ENCODE measurements at places on chromosomes 5 and 9.

DNA sequence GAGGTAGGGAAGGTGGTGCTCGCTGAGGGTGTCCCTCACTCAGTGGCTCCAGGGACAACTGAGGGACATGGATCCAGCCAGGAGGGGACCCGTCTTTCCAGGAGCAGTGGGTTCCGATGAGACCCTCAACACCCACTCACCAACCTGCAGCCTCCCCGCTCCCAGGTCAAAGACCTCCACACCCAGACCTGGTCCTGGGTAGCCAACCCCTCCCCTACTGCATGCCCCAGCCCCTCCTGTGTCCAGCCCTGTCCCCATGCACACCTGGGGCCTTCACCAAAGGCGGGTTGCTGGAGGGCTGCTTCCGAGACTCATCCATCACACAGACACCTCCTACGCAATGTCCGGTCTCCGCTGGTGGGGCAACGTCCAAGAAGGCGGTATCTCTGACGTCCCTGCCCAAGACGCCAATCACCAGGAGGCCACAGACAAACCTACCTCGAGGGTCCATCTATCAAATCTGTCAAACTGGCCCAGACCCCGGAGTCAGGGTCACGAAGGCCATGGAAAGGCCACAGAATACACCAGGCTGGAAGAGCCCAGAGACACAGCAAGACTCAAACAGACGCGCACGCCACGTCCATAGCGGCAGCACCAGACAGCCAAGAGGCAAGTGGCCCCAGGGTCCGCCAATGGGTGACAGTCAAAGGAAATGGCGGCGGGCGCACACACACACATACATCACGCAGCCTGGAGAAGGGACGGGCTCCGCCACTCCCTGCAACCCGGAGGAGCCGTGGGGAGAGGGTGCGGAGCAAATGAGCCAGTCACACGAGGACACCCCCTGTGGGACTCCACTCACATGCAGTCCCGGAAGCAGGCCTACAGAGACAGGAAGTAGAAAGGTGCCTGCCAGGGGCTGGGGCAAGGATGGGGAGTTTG lies 10.8 kb downstream of the NACC2 start:
- DNase-seq, result no peak

GRCh38 chr5:172245703-172246125 lies 37.9 kb downstream of the UBTD2 start:
- DNase-seq, result no peak

GRCh38 chr5:7822449-7822848 lies 28.5 kb downstream of the CFAP90 start:
- DNase-seq, result no peak

GRCh38 chr5:16826379-16827125 lies 109.5 kb downstream of the MYO10 start:
- DNase-seq, result no peak

DNA sequence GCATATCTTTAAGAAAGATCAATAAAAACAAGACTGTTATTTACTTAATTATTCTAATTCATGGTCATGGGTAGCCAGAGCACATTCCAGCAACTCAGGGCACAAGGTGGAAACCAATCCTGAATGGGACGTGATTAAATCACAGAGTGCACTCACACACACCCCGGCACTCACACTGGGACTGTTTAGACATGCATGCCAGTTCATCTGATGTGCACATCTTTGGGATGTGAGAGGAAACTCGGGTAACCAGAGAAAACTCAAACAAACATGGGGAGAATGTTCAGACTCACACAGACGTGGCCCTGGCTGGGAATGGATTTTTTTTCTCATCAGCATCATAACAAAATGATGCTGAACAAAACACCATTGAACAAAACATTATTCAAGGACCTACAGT lies 29.4 kb downstream of the SMAD5 start:
- no peak for DNase-seq

- no peak for DNase-seq
Observed at GRCh38 chr5:151670953-151671636, 15.6 kb downstream of the SPARC start.

DNA sequence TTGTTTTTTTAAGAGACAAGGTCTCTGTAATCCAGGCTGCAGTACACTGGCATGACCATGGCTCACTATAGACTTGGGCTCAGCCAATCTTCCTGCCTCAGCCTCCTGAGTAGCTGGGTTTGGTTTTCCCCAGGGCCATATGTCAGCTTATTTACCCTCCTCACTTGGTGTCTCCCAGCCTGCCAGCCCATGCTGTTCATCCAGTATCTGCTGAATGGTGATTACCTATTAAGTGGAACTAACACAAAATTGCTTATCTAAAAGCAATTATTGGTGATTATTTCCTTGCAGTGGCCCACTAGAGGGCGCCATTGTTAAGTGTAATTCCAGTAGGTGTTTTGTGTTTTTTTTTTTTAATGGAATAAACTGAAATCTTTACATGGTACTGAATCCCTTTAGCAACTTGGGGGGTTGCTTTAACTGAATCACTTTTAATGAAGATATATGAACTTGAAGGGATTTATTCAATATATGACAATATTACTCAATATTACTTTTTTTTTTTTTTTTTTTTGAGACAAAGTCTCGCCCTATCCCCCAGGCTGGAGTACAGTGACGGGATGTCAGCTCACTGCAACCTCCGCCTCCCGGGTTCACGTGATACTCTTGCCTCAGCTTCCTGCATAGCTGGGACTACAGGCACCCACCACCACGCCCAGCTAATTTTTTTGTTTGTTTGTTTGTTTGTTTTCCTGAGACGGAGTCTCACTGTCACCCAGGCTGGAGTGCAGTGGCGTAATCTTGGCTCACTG lies 13.8 kb downstream of the EXOSC2 start:
- peak; percentile 27 for DNase-seq

DNA sequence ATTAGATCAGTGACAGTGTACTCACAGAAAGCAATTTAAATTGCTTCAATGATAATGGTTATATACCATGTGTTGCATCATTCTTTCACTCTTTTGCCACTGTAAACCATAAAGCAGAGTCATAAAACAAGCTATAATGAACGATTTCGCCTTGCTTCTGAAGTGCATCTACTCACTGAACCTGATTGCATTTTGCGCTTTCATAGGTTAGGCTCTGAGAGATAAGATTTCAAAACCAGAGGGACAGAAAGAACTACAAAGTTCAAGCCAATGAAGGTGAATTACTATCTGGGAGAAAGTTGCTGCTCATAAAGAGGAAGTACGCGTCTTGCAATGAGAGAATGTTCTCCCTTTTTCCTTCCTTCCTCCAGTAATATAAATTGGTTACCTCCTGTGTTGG lies 412.7 kb downstream of the CETN3 start:
- no peak for DNase-seq

GRCh38 chr9:78630966-78631365 lies 334.0 kb downstream of the PSAT1 start:
- no peak for DNase-seq

GRCh38 chr5:159206818-159207217 lies 2.5 kb downstream of the RNF145 start:
- no peak for DNase-seq

GRCh38 chr5:68374796-68375518 lies 159.4 kb downstream of the PIK3R1 start:
- DNase-seq, result no peak

DNA sequence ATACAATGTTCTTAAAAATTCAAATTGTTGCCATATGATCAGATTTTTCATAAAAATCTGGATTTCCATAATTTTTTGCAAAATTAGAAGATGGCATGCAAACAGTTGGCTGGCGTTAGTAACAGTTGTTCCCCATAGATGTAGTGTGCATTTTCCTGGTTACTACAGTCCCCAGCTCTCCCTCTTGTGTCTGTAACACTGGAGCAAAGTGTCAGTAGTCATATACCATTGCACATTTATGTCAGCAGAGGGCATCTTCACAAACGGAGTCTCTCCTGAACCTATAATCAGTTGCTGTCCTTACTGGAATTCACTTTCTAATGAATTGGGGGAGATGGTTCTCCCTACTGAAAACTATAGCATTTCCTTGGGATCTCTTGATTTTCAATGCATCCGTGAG lies 44.7 kb upstream of the DMAC1 start:
- DNase-seq, result no peak

DNA sequence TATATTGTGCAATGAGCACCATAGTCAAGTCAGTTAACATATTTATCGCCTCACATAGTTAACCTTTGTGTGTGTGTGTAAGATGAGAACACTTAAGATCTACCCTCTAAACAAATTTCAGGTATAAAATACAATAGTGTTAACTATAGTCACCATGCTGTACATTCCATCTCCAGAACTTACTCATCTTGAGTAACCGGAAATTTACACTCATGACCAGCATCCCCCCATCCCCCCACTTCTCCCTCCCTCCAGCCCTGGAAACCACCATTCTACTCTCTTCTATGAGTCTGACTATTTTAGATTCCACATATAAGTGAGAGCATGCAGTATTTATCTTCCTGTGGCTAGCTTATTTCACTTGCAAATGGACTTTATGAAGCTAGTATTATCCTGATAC lies 40.3 kb downstream of the ZNF354A start:
- no peak for DNase-seq
